ENCODE measurements at places on chromosomes 5 and 9. TPM values are rescaled to one million over a fixed set of nuclear protein-coding genes. Genes with fewer than 3 reads are reported as not detected.

The CD74 gene
- total RNA-seq, result 16.1 TPM

The N4BP3 gene
- total RNA-seq, result 2.3 TPM

The ANXA2R gene
- total RNA-seq, result 1.9 TPM

The MUSK gene
- 0.32 TPM for total RNA-seq

The CCDC180 gene
- 17.7 TPM for total RNA-seq

The PCDHB16 gene
- 24.6 TPM for total RNA-seq

The PARP8 gene
- 27.0 TPM for total RNA-seq

The SHISAL2B gene
- not detected for total RNA-seq

The MROH2B gene
- total RNA-seq, result not detected

GRCh38 chr9:92455217-92455616, 27.1 kb downstream of the ASPN start:
- no peaks in the 10 kb centered on the region for H3K36me3 ChIP-seq
- H3K27ac ChIP-seq, result no peak overlapping the region
- no peaks in the 10 kb centered on the region for H3K27me3 ChIP-seq
- no peak for DNase-seq

DNA sequence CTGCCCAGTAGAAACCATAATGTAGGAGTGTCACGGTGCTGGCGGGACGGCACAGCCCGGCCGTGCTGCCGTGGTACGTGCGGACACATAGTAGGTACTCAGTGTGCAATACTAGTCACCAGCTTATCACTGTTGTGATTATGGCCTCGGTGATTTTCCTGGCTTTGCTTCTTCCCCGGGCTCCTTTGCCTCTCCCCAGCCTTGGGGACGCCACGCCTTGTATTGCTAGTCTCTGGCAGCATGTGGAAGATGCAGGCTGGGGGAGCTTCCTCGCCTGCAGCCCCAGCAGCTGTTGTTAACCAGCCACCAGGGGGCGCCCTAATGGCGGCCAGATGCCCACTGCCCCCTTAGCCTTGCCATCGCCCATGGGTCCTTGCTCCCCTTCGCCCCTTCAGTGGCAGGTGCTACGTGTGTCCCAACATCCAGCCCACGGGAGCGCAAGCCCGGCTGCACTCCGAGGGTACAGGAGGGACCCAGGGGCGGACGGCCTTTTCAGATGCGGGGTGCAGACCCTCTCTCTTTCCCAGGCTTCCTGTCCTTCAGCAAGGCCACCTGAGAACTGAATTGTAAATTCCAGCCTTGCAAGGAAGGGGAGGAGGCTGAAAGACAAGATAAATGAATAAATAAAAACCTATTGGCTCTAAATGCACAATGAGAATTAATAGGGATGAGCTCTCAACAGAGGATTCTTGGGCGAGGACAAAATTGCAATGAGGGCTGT, 8.0 kb downstream of the NTNG2 start:
- H3K4me3 ChIP-seq, result no peak overlapping the region
- H3K27ac ChIP-seq, result no peak overlapping the region
- peaks cover 83% of the 10 kb centered on the region for H3K27me3 ChIP-seq
- peaks cover under 1% of the 10 kb centered on the region for H3K4me1 ChIP-seq
- DNase-seq, result peak; percentile 57

DNA sequence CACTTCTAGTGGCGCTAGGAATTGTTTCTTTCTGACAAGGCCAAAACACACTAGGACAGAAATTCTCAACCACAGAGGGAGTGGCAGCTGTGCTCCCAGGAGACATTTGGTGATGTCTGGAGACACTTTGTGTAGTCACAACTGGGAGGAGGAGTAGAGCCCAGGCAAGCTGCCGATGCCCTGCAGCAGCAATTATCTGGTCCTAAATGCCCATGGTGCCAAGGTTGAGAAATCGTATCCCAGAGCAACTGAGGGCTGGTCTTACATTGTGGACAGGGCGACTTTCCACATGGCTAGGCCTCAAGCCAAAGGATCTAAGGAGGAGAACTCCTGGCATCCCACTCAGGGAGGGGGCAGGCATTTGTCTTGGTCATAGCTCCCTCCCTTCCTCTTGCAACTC, 259.9 kb downstream of the GADD45G start:
- H3K4me3 ChIP-seq, result no peak overlapping the region
- no peak for DNase-seq
- H3K27ac ChIP-seq, result no peak overlapping the region
- no peaks in the 10 kb centered on the region for H3K36me3 ChIP-seq

- no peak overlapping the region for H3K4me3 ChIP-seq
- H3K27ac ChIP-seq, result no peak overlapping the region
- DNase-seq, result no peak
- no peaks in the 10 kb centered on the region for H3K27me3 ChIP-seq
- H3K4me1 ChIP-seq, result peaks cover 4% of the 10 kb centered on the region
These were observed 4.4 kb upstream of the CD180 start for GRCh38 chr5:67200809-67201562.

DNA sequence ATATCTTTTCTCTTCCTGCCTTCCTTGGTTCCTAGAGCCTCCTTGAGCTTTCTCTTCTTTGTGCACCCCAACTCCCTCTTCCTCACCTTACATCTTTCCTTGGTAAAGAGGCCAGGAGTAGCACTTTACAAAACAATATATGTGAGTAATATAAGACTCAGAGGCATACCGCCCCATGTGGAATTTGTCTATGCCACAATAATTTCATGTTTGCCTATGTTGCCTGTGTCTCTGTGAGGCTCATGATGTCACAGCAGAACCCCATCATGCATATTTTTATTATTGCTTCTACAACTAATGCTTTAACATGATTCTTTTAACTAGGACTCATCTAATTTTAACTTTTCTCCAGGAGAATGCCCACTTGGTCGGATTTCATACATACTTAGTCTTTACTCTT, 15.0 kb upstream of the LVRN start:
- no peaks in the 10 kb centered on the region for H3K36me3 ChIP-seq
- no peak for DNase-seq
- H3K4me3 ChIP-seq, result no peak overlapping the region
- no peak overlapping the region for H3K27ac ChIP-seq
- peaks cover 3% of the 10 kb centered on the region for H3K27me3 ChIP-seq

DNA sequence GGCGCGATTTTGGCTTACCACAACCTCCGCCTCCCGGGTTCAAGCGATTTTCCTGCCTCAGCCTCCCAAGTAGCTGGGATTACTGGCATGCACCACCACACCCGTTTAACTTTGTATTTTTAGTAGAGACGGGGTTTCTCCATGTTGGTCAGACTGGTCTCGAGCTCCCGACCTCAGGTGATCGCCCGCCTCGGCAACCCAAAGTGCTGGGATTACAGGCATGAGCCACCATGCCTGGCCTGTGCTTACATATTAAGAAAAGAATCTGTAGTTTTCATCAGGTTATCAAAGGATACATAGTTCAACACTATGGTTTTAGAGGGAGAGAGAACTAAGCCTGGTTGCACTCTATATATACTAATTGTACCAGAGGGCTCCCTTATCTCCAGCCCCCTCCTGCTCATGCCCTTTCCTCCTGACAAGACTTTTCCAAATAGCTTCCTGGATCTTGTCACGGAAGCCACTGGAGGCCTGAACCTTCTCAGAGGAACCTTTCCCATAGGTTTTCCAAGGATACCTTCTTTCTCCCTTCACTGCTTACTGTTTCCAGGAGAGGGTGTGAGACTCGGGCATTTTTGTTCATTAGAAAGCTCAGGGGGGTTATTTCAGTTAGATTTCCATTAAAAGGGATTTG, 53.1 kb downstream of the SLC44A1 start:
- no peak overlapping the region for H3K4me3 ChIP-seq
- H3K27ac ChIP-seq, result peak overlapping the region; percentile 98
- no peaks in the 10 kb centered on the region for H3K27me3 ChIP-seq
- DNase-seq, result no peak
- H3K4me1 ChIP-seq, result peaks cover 30% of the 10 kb centered on the region

GRCh38 chr5:57032151-57032551, 80.2 kb upstream of the MIER3 start:
- no peaks in the 10 kb centered on the region for H3K27me3 ChIP-seq
- peaks cover 4% of the 10 kb centered on the region for H3K4me1 ChIP-seq
- DNase-seq, result no peak
- H3K36me3 ChIP-seq, result no peaks in the 10 kb centered on the region

DNA sequence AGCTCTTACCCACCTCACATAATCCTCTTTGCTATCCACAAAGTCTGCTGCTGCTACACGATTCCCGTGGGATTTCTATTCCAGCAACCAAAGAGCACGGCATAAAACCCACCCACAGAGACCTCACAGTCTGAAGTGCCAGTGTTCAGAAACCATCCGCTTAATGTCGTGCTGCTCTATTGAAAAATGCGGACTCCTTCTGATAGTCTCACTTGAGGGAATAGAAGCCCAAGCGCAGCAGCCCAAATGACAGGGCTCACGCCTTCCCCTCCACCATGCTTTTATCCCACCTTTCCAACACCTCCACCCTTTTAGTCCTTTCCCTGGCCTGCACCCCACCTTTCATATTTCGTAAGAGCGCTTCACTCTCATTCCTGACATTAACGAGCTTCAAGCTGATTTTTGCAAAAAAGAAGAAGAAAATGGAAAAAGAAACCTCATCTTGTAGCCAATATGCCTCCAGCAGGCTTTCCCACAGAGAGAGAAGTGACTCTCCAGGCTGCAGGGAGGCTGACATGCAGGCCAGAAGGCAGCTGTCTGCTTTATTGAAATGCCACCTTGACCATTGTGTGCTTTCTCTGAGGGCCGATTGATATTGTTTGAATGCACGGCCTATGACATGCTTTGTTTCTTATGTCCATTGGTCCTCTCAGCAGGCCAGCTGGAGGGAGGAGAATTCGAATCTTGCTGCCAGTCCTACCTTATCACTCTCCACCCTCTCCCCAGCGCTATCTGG, 70.6 kb upstream of the PCSK1 start:
- H3K27me3 ChIP-seq, result peaks cover 10% of the 10 kb centered on the region
- H3K4me1 ChIP-seq, result no peaks in the 10 kb centered on the region
- no peaks in the 10 kb centered on the region for H3K36me3 ChIP-seq

- no peaks in the 10 kb centered on the region for H3K36me3 ChIP-seq
- peaks cover 2% of the 10 kb centered on the region for H3K4me1 ChIP-seq
These were observed 195.3 kb upstream of the KLF9 start for GRCh38 chr9:70609542-70610286.

DNA sequence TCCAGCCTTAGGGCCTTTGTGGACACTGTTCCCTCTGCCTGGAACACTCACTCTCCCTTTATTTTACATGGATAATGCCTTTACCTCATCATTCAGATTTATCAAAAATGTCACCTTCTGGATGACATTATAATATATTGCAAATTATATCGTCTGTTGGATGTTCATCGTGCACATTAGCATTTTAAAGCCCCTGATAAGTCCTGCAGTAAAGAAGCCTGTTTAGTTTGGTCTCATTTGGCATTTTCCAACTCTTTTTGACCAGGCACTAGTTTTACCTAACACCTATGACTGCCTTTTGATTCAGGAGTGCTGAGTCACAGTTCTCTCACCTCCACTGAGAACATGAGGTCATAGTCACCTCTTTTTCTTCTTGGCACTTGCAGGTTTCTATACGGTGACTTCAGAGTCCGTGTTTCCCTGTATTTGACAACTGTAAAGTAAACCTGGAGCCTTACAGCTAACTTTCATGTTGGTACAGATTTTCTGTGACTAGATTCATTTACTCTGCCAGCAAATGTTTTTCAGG, 57.7 kb upstream of the STC2 start:
- no peak overlapping the region for H3K27ac ChIP-seq
- no peak overlapping the region for H3K4me3 ChIP-seq
- no peaks in the 10 kb centered on the region for H3K4me1 ChIP-seq
- H3K36me3 ChIP-seq, result no peaks in the 10 kb centered on the region
- H3K27me3 ChIP-seq, result peaks cover 41% of the 10 kb centered on the region

GRCh38 chr5:82595113-82595512, 317.0 kb upstream of the RPS23 start:
- H3K27ac ChIP-seq, result no peak overlapping the region
- peaks cover 2% of the 10 kb centered on the region for H3K4me1 ChIP-seq
- no peaks in the 10 kb centered on the region for H3K27me3 ChIP-seq

GRCh38 chr9:81410201-81410600, 279.1 kb downstream of the TLE1 start:
- H3K27me3 ChIP-seq, result no peaks in the 10 kb centered on the region
- no peak for DNase-seq
- H3K4me3 ChIP-seq, result no peak overlapping the region
- H3K36me3 ChIP-seq, result peaks cover 3% of the 10 kb centered on the region

DNA sequence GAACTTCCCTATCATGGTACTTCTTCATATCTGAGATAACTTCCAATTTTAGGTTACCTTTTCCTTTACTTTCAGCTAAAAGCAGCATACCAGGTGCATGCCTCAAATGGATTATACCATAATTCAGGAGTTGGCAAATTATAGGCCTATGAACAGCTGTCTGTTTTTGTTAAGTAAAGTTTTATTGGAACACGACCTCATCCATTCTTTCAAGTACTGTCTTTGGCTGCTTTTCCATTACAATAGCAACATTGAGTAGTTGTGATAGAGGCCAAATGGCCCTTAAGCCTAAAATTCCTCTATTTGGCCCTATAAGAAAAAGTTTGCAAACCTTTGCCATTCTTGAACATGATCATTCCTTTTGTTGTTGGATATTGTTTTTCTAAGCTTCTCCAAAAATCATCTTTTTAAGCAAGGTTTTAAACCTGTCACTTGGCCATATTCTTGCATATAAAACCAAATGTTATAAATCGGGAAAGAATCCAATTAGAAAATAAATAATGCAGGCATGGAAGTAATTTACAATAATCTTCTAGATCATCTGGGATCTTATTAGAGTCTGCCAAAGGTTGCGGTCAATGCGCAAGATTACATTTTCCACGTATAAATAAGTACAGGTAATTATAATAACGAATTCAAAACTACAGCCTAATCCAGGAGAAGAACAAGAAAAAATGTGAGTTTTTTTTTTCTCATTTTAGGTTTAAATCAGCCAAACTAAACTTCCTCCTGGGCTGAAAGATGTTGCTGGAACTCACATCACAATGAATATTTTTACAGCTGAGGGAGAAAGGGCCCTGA, 226.5 kb upstream of the ANKRD55 start:
- no peak for DNase-seq
- H3K27me3 ChIP-seq, result no peaks in the 10 kb centered on the region
- no peak overlapping the region for H3K4me3 ChIP-seq
- peak overlapping the region; percentile 63 for H3K27ac ChIP-seq
- H3K36me3 ChIP-seq, result no peaks in the 10 kb centered on the region

GRCh38 chr9:12694013-12694412, 828 bp downstream of the TYRP1 start:
- H3K4me3 ChIP-seq, result no peak overlapping the region
- H3K27ac ChIP-seq, result no peak overlapping the region
- peaks cover 42% of the 10 kb centered on the region for H3K4me1 ChIP-seq
- H3K36me3 ChIP-seq, result no peaks in the 10 kb centered on the region
- no peak for DNase-seq

GRCh38 chr5:29983528-29984155, 1209.8 kb upstream of the CDH6 start:
- no peak overlapping the region for H3K4me3 ChIP-seq
- no peak overlapping the region for H3K27ac ChIP-seq
- H3K27me3 ChIP-seq, result no peaks in the 10 kb centered on the region
- H3K36me3 ChIP-seq, result no peaks in the 10 kb centered on the region
- DNase-seq, result no peak

DNA sequence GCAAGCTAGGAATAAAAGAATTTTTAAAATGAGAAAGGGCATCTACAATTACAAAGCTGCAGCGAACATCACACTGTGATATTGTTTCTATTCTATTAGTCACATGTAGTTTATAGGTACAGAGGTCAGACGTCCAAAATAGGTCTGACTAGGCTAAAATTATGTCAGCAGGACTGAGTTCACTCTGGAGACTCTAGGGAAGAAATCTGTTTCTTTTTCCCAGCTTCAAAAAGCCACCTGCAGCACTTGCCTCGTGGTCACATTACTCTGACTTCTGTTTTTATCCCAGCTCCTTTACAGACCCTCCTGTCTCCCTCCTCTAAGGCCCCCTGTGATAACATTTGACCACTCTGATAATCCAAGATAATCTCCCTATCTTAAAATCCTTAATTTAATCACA, 5.1 kb upstream of the CKS2 start:
- H3K4me1 ChIP-seq, result peaks cover 17% of the 10 kb centered on the region
- peaks cover 1% of the 10 kb centered on the region for H3K36me3 ChIP-seq
- H3K4me3 ChIP-seq, result no peak overlapping the region
- no peak for DNase-seq
- no peak overlapping the region for H3K27ac ChIP-seq

Data from mesothelial cell of epicardium (in vitro differentiated cells).